Right lung (tissue), 10 donors: ENCODE measurements at places on chromosomes 11 and 22. TPM values are rescaled to one million over a fixed set of nuclear protein-coding genes. Genes with fewer than 3 reads are reported as not detected.

C22orf15 gene
- polyA plus RNA-seq: 3.7 TPM

ZNF215 gene
- 0.77 TPM for polyA plus RNA-seq

OR5A1 gene
- not detected for polyA plus RNA-seq

SCN4B gene
- polyA plus RNA-seq: 7.8 TPM
